ENCODE measurements at places on chromosomes 3 and 15.

GRCh38 chr3:158773166-158773565 lies 28.7 kb upstream of the MFSD1 start:
- DNase-seq, result no peak

GRCh38 chr15:33330931-33331330 lies 20.2 kb downstream of the RYR3 start:
- DNase-seq, result no peak

DNA sequence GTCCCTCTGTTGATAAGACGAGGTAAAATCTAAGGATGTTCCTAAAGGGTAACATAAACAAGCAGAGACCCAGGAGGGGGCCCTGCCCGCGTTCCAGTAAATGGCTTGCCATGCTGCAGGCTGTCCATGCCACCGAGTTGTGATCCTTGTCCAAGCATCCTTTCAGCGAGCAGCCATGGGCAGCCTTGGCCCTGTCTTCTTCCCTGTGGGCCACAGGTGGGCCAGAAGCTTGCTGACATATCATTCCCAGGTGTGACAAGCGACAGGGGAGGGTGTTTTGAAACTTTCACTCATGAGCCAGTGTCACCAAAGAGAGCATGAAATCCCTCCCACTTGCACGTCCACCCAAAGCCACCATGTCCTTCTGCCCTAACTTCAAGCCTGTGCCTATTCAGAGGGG lies 53.7 kb downstream of the PCSK6 start:
- DNase-seq, result no peak

DNA sequence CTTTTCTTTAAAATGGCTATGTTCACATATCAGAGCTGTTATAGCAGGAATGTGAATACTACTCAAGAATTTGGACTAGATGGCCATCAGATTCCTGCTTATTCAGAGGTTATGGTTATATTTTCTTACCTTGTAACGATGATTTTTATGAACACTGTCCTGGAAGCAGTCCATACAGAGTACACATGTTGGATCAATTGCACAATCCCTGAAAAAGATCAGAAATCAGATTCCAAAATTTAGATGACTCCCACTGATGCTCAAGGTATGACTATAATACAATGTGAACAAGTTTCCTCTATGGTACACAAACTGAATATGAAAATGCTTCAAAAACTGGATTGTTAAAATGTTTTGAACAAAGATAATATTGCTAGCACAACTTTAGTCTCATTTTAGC lies 23.3 kb downstream of the UBR1 start:
- no peak for DNase-seq

DNA sequence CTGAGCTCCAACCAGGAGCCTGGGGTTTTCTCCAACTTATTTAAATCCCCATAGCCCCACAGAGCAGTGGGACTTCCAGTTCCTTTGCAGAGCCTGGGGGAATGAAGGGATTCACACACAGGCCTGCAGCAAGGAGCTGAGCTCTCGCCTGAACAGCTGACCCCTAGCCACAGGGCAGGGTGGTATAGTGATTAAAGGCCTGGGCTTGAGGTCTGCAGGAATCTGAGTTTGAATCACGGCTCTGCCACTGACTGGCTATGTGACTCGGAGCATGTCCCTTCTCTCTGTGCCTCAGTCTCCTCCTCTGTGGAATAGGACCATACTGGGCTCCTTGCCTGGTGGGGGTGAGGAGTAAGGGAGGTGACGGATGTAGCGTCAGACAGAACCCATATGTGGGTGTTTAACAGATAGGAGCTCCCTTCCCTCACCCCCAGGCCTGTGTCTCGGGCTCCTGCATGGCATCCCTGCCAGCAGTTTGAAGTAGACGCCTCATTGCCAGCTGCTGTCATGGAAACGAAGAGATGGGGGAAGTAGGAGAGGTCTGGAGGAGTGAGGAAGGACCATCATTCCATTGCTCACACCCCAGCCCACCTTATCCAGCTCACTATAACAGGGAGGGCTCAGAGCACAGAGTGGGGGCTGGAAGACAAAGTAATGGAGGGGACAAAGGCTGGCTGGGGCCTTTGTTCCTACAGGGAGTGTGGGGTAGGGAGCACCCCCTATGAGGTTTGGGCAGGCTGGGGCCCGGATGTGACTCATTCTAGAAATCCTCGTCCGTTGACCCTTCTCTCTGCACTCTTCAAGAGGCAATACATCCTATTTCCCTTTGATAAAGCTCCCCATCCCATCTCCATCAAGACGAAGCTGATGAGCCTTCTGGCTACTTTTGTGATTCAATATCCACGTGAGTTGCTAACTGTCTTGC lies 14.8 kb downstream of the HRH1 start:
- no peak for DNase-seq

- peak; percentile 93 for DNase-seq
Measured at GRCh38 chr3:186617036-186617946, 4.4 kb downstream of the AHSG start.

- DNase-seq, result no peak
Measured at GRCh38 chr3:5240740-5241139, 53.2 kb downstream of the EDEM1 start.

GRCh38 chr3:147216143-147216673 lies 190.1 kb downstream of the ZIC4 start:
- no peak for DNase-seq

GRCh38 chr15:94185547-94186236 lies 45.7 kb upstream of the MCTP2 start:
- no peak for DNase-seq

- DNase-seq, result peak; percentile 40
Measured at GRCh38 chr15:28114721-28115622, 15.9 kb upstream of the OCA2 start.

DNA sequence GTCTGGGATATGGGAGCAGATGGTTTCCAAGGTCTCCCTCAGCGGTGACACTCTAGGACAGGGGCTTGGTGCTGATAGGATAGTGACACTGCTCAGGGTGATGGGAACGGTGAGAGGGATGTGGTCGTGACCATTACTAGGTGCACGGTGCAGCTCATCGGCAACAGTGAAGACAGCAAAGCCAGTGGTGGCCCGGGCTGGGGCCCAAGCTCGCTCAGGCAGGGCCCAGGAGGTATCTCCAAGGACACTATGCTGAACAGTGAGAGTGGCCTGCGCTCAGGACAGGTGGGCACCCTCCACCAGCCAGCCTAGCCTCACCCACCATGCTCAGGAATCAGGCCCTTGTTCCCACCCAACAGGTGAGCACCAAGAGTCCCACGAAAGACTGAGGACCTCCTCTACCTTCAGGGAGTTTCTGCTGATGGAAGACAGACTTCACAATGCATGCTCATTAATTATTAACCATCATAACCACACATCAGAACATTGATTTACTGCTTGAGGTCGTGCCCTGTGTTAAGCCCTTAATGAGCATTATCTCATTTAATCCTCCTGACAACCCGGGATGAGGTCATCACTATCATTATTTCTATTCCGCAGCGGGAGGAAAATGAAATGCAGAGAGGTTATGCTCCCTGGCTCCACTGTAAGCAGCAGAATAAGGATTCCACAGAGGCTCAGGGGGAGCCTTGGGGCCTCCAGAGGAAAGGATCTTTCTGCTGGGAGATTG lies 269.4 kb downstream of the UACA start:
- no peak for DNase-seq

DNA sequence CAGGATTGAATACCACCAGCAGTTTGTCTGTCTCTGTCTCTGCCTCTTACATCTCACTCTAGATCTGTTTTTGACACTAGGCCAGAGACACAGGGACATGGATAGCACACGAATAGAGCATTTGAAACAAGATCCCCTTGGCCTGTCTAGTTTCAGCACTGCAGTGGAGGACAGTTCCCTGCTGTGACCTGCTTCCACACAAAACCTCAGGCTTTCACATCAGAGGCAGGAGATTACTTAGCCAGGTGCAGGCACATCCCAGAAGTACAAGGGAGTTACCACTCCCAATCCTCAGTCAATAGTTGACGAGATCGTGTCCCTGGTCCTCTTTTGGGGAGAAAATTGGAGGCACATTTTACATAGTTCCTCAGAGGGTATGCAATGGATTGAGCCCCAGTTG lies 34.0 kb upstream of the CCK start:
- DNase-seq, result peak; percentile 35

GRCh38 chr15:48966595-48967301 lies 3.0 kb upstream of the SHC4 start:
- DNase-seq, result peak; percentile 71

GRCh38 chr15:33293713-33294334 lies 16.9 kb upstream of the RYR3 start:
- peak; percentile 5 for DNase-seq

DNA sequence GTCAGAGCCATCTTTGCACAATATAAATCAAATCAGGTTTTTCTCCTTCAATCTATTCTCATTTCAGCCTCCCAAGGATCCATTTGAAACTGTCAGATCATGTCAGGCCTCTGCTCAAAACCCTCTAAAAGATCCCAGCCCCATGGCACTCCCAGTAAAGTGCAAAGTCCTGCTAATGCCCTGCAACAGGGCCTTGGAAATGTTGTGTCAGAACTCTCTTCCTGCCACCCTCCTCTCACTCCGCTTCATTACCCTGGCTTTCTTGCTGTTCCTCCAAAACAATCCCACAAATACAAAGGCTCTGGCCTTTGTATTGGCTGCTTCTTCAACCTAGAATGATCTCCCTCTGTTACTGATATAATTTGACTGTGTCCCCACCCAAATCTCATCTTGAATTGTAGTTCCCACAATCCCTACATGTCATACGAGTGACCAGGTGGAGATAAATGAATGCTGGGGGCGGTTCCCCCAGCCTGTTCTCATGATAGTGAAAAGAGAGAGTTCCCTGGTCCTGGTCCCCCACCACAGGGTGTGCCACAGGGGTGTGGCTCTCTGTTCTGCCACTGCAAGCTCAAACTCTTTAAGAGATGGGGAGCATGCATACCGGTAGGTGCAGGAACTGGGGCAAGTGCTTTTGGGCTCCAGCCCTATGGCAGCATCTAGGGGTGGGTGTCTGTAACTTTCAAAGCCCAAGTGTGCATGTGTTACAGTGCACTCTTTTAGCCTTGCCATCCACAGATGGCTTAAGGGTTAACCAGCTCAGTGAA lies 22.9 kb upstream of the TRA2B start:
- no peak for DNase-seq

DNA sequence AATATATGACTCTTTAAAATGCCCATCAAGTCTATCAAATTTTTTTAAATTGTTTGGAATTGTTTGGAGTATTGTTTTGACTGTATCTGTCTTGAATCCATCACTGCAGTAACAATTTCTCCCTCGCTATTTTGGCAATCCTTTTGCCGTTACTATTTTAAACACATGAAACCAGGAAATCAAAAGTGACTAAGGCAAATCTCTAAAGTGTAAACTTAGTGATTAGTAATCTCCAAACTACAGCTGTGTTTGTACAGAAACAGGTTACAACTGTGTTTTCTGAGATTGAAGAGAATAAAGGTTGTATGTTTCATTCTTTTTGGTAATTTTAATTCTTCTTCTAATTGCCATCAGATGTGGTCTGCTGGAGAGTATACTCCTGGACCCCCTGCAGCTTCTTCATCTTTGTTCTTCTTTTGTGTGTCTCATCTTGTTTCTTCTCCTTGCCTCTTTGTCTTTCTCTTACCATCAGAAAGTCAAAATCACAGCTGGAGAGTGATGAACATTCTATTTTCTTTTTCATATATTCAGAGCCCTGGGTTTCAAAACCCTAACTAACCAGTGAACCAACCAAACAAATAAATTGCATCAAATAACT lies 465.4 kb downstream of the RBMS3 start:
- no peak for DNase-seq

DNA sequence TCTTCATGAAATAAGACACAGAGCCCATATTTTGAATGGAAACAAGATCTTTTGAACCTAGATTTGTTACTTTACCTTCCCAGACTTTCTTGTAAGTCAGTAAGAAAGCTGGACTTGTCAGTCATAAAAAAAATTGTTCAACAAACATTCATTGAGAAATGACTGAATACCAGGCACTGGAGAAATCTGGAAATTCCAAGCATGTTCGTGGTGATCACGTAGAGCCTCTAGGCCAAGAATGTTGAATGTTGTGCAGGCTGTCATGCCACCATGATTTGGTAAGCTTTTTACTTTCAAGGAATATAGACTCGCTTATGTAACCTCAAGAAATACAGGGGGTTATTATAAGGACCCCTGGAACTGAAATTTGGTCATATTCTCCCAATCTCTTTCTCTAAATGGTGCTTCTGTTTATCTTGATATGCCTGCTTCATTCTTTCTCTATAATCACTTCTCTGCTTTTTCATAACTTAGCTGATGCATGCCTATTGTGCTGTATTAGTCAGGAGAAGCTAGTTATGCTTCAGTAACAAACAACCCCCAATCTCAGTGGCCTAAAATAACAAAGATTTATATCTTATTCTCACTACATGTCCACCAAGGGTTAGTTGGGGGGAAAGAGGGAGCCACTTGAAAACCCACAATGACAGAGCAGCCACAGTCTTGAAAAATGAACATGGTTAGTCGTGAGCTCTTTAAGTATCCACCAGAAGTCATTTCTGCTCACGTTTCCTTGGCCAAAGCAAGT lies 3.4 kb upstream of the TPM1 start:
- DNase-seq, result peak; percentile 82

- DNase-seq, result no peak
Measured at GRCh38 chr3:59254433-59254832, 204.6 kb upstream of the CFAP20DC start.

- no peak for DNase-seq
Measured at GRCh38 chr3:30518181-30518864, 88.1 kb upstream of the TGFBR2 start.

DNA sequence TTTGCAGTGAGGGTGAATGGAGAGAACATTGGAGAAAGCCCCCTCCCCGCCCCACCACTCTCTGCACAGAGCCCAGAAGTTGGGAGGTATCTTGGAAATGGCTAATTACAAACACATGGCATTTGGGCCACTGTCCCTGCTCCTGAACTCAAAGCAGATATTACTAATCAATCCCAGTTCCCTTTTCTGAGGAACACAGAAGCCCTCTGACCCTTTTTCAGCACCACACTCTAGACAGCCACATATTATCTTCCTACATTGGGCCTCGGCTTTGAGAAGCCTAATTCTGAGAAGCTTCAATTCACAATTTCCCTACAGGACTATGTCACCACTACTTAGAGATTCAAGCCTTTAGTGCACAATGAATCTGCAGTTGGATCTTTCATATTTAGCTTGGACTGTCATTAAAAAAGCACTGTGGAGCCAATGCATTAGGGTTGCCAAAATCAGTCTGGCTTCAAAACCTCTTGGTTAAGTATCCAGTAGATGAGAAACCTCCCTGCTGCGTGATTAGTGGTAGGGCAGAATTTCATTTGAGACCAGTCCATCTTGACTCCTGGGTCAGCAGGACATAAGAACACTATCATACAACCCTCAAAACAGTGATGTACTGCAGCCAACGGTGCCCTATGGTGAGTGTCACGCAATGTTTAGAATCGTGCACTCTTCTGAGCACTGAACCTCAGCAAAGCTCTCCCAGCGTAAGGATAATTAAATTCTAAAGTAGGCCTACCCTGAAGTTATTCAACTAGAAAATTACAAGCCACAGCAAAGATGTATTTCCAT lies 26.1 kb downstream of the MGLL start:
- no peak for DNase-seq

DNA sequence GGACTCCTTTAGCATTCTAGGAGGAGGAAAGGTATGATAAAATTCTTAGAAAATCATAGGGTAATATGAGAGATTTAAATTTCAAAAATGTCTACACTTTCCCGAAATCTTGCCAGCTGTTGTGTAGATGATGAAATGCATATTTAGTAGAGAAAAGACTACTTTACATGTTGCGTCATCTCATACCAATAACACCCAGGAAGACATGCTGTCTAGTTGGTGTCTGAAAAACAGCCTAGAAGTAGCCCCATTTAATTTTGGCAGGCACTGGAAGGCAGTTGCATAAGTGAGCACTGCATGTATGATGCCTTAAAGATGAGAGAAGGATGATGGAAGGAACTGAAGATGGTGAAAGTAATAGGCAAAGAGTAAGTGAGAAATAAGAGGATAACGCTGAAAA lies 310.5 kb upstream of the TPM1 start:
- DNase-seq, result no peak

Data from brain microvascular endothelial cell (primary cell).